ENCODE measurements at places on chromosomes 13 and 19.

- DNase-seq = no peak
These were observed 14.6 kb downstream of the PLD3 start for GRCh38 chr19:40363069-40363468.

DNA sequence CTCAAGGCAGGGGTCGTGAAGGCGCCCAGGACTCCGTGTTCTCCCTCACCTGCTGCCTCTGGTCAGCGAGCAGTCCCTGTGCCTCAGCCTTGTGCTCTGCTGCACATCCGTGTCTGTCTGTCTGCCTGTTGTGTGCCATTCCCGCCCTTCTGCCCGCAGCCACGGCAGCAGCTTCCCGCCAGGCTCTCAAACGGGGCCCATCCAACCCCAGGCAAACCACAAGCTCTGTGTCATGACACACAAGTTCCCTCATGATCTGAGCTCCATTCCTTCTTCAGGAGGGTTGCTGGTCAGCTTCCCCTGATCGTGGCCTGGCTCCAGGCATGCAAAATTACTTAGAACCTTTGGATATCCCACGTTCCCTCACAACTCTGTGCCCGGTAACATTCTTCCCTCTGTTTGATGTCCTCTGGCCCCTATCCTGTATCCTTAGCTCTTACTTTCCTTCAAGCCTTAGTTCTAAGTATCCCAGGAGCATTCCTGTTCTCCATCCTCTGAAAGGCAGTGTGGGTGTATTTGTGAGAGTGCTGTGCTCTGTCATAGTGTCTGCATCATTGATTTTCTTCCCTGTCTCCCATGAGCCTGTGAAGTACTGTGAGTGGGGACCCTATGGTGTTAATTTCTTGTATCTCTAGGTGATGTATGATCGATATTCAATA lies 3.2 kb downstream of the GPR183 start:
- DNase-seq = no peak

DNA sequence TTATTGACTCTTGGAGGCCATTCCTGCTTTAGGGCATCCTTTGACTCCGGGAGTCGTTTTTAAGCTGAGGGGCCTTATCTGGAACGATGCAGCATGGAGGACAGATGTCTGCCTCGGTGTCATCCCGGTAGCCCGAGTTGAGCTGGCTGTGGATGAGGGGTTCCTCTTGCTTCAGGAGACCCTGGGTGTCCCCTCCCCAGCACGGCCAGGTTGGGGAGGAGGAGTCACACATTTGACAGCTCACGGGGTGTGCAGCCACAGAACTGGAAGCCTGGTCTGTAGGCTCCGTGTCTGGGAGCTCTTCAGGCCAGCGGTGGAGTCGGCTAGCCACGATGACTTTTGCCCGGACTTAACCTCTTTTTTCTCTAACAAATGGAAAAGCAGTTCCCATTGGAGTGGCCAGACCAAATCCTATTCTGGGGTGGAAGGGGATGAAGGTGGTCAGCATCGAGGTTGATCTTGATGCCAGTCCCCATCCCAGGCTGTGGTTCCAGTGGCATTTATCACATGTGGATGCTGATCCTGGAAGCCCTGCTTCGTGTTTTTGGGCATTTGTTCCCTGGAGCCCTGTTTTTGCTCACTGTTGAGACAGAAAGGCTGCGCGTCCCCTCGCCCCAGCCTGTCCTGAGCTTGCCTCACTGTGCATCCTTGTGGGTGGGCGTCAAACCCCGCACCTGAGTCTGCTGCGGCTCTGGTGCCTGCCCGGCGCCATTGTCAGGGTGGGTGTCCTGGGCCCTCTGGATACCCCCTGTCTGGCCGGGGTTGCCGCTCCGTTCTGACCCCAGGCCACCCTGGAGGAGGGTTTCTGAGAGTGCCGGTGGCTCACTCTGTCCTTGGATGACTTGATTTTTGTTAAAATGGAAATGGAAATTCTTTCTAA lies 12.0 kb downstream of the TFDP1 start:
- DNase-seq = no peak

- DNase-seq = no peak
These were observed 688 bp downstream of the ZNF225 start for GRCh38 chr19:44113784-44114390.

DNA sequence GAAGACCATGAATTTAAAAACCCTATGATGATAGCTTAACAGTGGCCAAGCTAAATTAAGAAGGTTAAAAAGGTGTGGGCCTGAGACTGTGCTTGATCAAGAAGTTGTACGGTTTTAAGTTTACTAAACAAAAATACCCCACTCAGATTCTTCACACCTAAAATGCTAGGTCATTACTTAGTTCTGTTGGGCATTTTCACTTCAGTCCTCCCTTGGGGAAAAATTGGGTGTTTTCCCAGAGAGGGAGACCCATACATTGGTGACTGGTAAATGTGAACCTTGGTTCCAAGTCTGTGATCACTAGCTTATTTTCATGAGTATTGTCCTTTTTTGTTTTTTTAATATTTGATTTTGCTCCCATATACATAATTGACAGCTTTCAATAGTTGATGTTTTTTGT lies 44.4 kb downstream of the MTUS2 start:
- no peak for DNase-seq

DNA sequence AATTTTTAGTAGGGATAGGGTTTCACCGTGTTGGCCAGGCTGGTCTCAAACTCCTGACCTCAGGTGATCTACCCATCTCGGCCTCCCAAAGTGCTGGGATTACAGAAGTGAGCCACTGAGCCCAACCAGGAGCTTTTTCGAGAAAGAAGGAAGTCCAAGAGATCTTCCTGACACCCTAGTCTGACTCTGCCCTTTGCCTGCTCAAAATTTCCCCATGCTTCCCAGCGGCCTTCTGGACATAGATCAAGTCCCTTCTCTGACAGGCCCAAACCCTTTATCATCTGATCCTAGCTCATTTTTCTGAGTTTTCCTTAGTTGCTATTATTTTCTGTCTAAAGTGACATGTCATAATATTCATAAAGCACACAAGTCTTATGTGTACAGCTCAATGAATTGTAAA lies 1.5 kb upstream of the BAX start:
- DNase-seq = no peak
